Ureter (tissue), 1 donor: ENCODE measurements at places on chromosomes 1 and 21.

DNA sequence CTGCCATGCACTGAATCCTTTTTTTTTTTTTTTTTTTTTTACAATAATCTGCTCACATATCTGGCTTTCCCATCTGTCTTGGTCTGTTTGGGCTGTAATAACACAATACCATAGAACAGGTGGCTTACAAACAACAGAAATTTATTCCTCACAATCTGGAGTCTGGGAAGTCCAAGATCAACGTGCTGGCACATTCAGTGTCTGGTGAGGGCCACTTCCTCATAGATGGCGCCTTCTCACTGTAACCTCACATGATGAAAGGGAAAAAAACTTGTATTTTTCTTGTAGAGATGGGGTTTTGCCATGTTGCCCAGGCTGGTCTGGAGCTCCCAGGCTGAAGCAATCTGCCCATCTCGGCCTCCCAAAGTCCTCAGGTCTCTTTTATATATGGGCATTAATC is 13.0 kb upstream of the PARP1 start:
- DNase-seq = no peak

DNA sequence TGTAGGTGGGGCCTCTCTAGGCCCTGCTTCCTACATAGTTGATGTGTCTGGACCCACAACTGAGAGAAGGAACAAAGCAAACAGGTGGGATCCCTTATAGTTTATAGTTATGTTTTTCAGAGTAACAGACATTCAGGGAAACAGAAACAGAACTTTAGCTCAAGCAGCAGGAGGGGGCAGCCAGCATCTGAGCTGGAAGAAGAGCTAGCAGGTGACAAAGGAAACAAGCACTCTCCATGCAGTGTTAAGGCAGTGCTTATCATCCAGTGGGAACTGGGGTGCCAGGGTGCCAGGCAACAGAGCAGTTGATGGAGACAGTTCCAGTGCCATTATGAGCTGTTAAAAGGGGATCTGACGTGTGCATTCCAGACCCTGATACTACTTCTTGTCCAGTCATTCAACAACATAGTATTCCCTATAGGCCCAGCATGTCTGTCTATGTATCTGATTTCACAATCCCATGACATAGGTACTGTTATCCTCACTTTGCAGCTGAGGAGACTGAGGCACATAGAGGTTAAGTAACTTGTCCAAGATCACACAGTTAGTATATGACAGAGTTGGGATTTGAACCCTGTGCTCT is 13.5 kb downstream of the HIVEP3 start:
- DNase-seq = no peak

DNA sequence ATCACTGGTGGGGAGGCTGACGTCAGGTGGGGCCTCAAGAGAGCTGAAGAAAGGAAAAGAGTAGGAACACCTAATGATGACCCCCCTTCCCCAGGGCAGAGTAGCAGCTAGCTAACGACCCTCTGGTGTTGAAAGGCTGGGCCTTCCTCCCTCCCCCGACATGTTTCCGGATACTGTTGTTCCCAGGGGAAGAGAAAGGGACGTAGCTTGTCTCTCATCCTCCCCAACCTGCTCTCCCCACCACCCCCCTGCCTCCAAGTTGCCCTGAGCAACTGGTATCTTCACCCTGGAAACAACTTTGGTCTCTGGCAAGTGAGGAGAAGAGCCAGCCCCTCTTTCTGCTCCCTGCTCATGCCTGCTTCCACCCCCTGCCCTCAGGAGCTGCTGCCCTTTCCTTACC is 2.4 kb downstream of the SEMA6C start:
- no peak for DNase-seq

DNA sequence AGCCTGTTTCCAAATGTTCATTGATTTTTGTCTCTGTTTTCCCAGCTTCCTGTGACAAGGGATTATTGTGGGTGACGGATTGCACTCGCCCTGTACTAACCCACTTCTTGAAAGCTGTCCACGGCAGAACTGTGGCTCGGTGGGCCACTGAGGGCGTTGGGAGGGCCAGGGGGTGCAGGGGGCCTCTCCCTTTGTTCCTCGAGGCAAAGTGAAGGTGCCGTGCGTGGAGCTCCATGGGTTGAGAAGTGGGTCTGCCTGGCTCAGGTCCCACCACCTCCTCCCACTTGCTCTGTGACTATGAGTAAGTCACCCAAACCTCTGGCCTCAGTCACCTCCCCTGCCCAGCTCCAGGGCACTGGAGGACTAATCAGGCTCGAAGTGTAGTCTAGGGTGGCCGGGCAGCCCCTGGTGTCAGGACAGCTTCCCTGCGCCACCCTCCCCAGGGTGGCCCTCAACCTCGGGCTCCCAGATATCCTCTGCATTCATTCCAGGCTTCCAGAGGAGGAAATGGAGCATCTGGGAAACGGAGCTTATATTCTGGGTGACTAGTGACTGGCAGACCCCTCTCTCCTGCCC is 148.6 kb downstream of the NPHP4 start:
- no peak for DNase-seq

GRCh38 chr1:226690460-226690982 is 48.6 kb downstream of the ITPKB start:
- DNase-seq = no peak

DNA sequence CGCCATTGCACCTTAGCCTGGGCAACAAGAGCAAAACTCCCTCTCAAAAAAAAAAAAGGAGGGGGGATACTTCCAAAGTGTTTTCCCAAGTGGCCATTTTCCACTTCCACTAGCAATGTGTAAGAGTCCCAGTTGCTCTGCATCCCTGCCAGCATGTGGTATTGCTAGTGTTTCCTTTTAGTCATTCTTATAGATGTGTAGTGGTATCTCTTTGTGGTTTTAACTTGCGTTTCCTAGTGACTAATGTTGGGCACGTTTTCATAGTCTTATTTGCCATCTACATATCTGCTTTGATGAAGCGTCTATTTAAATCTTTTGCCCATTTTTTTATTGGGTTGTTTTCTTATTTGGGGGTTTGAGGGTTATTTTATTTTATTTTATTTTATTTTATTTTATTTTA is 31.1 kb downstream of the INAVA start:
- DNase-seq = no peak

DNA sequence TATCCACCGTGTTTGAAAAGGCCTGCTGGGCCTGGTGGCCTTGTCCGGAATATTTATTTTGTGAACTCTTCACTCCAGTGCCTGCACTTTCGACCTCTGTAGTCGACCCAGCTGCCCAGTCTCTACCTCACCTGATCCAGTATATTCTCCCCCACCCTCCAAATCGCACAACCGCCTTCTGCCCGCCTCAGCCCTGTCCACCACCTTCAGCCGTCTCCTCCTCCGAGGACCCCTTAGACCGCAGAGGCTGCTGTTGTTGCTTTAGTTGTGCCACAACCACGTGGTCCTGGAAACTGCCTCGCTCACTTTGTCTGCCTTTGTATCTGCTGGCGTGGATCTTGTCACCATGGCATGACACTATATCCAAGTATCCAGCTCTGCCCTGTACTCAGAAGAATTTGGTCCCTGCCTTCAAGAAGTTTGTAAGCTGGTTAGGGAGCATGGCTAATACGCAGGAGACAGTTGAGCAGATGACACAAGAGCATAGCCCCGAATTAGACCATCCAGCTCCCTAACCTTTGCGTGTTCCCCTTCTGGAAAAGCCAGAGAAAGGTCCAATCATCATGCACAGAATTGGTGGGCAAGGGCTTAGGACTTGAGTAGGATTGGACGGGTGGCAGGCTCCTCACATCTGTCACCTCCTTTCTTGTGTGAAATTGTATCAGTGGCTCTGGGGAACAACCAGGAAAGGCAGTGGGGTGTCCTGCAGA is 1.5 kb downstream of the PHGDH start:
- no peak for DNase-seq

DNA sequence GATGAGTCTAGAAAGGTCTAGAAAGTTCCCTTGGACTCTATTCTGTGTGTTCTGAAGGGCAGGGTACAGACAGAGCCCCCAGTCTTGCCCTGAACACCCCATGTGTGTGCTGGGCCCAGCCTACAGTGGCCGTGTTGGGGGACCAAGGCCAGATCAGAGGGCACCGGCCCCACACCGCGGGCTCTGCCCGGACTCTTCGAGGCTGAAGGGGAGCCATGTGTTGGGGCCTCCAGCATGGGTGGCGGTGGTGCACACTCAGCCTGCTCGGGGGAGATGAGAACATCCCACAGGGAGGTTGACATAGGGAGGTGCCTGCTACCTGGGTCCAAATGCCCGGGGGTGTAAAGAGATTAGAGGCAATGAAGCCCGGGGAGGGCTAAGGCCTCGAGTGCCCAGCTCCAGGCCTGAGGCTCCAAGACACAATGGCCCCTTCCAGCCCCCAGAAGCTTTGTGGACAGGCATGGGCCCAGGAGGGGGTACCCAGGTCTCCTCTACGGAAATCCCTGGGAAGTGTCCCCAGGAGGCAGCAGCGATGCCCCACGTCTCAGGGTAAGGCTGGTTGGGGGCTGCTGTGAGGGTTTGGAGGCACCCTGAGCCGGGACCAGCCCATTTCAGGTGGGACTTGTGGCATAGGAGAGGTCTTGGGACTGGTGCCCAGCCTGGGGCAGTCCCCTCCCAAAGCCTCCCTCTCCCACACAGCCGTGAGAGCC is 12.1 kb downstream of the ARHGEF16 start:
- DNase-seq = no peak

- no peak for DNase-seq
These were observed 127.1 kb downstream of the PCNX2 start for GRCh38 chr1:233168384-233168783.

GRCh38 chr1:233587958-233588799 is 25.7 kb upstream of the KCNK1 start:
- no peak for DNase-seq

GRCh38 chr1:47901001-47901575 is 96.1 kb downstream of the TRABD2B start:
- DNase-seq = no peak
